Stimulated activated CD8-positive, alpha-beta memory T cell treated with anti-CD3 and anti-CD28 coated beads, Interleukin-7, amount 100 ng/mL, for 24 hours (primary cell): ENCODE measurements at places on chromosomes 11 and 22.

DNA sequence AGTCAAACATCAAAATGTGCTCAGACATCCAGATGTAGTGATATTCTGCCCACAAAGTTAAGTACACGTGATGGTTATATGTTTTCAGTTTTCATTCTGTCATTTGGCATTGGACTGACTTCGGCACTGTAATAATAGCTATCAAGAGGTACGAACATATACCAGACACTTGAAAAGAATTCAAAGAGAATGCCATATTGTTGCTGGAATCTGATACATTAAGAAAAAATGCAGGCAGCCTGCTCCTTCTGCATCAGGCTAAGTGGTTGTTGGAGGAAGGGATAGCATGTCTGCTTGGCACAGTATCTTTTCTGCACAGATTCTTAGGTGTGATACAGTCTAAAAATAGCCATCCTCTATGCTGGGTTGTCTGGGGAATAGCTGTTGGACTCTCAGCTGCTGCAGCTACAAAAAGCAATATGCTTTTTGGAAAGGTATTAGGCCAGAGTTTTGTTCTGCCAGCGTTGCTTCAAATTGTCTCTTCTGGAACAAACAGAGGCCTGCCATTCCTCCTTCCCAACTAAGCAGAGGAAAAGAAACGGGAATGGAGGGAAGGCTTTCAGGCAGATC, 892.6 kb downstream of the TBC1D22A start:
- DNase-seq = no peak

- DNase-seq = no peak
Observed at GRCh38 chr11:91312541-91312940, 912.1 kb upstream of the FAT3 start.

DNA sequence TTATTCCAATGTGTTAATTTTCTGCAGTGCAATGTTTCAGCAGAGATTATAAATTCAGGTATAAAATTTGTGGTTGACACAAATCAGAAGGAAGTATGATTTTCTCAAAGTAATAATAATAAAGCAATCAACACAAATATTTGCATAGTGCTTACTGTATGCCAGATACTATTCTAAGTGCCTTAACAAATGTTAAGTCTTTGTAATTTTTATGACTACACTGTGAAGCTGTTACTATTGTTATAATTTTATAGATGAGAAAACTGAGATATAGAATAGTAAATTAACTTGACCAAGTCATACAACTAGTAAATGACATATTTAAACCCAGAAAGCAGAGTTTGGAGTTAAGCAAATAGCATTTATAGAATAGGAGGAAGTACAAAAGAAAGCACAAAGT, 16.4 kb upstream of the OR6X1 start:
- DNase-seq = no peak

- no peak for DNase-seq
Observed at GRCh38 chr11:100203789-100204188, 483.3 kb upstream of the ARHGAP42 start.

GRCh38 chr22:44419429-44419828, 78.6 kb downstream of the RTL6 start:
- no peak for DNase-seq

DNA sequence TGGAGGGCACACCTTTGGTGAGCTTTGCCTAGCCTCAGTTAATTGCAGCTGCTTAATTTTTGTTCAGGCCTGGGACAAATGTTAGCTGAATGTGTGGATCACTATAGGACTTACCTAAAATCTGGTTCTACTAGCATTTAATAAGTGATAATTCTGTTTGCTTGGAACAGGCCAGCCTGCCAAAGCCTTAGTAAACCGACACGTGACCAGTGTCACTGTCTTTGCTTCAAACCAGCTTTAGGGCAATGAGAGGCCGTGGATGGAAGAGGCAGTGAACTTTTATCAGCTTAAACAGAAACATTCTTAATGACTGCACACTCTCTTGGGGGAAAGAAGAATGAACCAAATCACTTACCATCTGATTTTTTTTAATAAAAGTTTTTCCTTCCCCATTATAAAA, 10.8 kb downstream of the PARVA start:
- DNase-seq = no peak

GRCh38 chr11:103703437-103703836, 333.0 kb upstream of the DDI1 start:
- no peak for DNase-seq

- DNase-seq = no peak
Observed at GRCh38 chr22:30868663-30869385, 99.8 kb downstream of the MORC2 start.

DNA sequence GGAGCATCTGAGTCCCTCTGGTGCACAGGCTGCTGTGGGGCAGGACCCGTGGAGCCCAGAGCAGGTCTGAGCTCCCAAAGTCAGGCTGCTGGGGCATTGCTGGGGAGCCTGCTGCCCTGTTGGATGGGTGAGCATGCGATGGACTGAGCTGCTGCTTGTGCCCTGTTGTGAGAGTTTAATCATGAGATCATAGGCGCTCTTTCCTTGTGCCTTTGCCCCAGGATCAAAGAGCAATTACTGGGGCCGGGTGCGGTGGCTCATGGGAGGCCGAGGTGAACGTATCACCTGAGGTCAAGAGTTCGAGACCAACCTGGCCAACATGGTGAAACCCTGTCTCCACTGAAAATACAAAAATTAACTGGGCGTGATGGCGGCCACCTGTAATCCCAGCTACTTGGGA, 37.5 kb downstream of the MUC6 start:
- DNase-seq = no peak

- no peak for DNase-seq
Observed at GRCh38 chr11:128694618-128695481, 978 bp downstream of the FLI1 start.

- no peak for DNase-seq
Observed at GRCh38 chr11:120212259-120212878, 1.5 kb downstream of the OAF start.

GRCh38 chr11:133842730-133843129, 2.6 kb downstream of the SPATA19 start:
- DNase-seq = no peak

DNA sequence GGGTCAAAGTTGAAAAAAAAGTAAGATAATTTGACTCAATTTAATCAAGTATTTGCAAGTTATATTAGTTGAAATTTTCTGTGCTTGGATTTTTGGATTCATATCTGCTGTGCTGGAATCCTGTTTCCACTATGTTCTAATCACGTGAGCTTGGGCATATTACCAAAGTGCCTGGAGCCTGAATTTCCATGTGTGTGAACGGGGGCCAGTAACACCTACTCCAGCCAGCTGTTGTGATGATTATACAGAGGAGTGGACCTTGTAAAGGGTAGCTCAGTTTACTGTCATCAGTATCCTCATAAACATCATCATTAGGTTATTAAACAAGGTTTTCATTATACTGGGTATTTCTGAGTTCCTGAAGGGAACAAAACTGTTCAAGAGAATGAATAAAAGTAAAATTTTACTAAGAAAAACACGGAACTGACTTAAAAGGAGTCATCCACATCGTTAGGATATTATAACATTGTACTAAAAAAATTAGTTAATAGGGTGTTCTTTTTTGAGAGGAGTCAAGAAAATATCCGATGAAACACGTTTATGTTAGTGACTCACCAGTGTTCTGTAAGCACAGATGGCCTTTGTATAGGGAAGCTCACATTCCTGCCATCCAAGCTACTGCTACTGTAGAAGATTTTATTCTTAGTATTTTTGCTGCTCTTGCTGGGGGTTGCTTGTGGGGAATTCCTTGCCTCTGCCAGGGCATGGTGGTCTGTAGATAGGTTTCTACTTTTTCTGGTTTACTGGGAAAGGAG, 144.1 kb downstream of the ARHGAP42 start:
- DNase-seq = no peak

DNA sequence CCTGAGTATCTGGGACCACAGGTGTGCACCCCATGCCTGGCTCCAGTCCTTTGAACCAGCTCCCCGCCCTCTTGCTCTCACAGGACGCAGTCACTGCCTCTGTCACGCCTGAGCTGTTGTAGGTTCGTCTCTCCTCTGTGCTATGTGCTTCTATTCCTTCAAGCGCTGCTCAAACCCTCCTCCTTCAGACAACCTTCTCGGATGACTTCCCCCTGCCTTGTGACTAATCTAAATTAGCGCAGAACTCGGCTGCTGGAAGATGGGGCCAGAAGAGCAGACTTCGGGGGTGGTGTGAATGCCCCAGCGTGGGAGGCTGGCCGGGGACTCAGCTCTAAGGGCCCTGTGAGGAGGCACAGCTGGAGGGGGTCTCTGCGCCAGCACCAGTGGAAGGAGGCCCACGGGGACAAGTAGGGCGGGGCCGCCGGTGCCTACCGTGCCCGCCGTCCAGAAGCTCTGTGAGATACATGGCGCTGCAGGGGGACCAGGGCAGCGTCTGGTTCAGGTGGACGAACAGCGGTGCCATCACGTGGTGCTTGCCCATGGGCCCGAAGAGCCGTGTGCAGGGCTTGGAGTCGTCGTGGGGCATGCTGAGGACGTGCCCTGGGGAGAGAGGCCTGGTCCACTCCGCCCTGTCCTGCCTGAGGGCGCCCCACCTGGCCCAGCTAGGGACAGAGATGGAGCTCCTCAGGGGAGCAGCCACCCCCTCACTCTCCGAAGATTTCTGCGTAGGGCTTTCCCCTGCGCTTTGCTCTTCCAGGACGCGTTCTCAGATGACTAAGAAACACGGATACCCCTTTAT, 12.5 kb downstream of the ADAMTS8 start:
- no peak for DNase-seq

DNA sequence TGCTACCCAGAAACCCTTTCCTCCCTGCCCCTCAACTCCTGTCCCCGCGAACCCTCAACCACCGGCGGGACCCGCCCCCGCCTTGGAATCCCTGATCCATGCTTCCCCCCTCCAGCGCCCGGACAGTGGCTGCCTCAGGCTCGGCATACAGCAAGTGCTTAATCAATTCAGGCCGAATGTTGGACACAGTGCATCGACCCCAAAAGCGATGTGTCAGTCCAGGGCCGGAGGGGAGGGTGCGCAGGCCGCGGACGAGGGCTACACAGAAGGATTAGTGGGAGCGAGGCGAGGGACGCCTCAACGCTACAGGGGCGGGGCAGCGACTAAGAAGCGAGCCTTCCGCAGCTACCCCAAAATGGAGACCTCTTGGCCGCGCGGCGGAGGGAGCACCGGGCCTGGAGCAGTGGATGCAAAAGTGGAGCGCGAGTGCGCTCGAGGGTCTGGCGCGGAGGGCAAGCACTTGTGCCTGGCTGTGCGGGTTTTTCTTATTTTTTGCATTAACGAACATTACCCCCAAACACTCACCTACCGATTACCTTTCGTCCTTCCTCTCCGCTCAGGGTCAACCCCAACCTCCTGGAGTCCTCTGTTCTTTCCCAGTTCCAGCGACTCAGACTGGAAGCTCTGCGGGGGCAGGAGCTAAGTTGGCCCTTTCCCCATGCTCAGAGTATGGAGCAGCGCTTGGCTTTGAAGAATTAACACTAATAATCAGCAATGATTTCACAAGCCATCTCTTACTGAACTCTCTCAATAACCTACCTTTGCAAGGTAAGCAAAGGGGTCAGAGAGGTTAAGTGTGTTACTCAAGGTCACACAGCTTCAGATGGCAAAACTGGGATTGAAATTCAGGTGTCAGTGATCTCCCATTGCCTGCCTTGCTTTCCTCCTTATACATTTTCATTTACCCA, 30.0 kb upstream of the WNT11 start:
- DNase-seq = peak; percentile 35

DNA sequence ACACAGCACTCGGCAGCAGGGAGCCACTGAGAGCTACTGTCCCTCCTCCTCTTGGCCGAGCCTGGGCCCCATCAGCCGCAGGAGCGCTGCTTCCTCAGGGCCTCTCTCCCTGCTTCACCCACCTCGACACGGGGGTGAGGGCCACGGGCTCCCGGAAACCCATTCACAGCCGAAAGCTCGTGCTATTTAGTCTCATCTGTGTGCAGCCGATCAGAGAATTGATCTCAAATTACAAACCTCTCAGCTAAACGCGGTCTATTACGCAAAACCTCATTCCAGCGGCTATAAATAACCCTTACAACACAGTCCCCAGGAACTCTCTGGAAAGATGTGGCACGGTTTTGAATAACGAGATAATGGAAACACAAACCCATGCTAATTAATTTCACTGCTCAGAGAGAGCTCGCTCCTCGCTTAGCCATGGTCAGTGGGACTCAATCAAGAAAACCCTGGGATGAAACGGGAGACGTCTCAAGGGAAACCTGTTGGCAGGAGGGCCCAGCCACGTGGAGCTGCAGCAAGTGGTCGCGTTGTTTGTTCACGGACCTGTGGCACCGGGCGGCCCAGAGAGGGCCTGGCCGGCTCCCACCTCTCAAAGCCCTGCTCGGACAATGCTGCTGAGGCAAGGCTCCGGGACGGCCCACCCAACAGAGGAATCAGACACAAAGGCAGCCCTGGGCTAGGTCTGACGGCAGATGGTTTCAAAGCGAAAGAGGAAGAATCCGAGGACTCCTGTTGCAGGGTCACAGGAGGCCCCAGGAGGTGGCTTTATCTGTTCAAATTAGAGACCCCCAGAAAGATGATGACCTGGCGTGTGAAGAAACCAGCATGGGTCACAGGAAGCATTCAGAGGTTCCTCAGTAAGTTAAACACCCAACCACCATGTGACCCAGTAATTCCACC, 210.5 kb downstream of the CTTN start:
- no peak for DNase-seq

DNA sequence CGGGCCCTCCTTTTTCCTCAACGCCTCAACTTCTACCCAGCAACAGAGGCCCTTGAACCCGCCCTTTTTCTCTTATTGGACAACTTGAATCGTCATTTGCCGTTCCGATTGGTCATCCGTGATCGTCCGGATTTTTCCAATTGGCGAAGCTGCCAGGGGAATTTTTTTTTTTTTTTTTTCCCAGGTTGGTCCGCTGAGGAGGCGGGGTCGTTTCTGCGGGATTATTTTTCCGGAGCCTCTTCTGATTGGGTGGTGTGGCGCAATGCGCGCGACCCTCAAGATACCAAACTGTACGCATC, 465 bp upstream of the TTC9C start:
- DNase-seq = peak; percentile 49

GRCh38 chr11:9570313-9571025, 3.0 kb upstream of the WEE1 start:
- no peak for DNase-seq

DNA sequence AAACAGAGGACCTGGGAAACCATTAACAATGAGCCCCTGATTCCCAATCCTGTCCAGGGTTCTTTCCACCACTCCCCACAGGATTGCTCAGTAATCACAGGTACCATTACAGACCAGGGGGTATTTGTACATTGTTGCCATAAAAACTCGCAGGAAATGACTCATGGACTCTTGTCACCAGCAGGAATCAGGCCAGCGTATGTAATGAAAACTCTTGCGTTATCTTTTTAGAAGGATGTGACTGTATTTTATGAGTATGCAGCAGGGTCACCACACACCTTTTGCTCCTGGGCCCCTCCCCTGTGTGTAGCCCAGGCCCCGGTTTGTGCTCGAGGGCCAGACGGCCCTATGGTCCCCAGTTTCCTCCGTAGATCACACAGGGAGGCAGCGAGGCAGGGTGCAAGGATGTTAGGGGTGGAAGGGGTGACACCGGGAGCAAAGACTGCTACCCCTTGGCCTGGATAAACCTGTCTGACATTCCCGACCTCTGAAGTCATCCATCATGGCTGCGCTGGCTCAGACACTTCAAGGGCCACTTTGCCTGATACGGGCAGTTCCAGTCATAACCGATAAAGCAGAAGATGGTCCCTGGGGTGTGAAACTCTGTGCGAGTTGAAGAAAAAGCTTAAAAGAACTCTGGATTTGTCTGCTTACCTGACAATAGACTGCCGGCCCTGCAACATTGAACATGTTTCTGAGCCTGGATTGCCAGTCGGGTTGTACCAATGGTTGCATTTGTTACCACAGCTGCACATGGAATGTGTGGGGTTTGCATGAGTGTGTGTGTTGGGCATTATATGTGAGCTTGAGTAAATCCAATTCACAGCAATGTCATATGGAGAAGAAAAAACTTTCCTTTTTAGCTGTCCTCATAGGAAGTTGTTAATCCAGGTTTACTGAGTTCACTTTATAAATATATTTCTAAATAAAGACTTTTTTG, 56.9 kb downstream of the MICAL2 start:
- no peak for DNase-seq
